ENCODE measurements at places on chromosomes 2 and 18. TPM values are rescaled to one million over a fixed set of nuclear protein-coding genes. Genes with fewer than 3 reads are reported as not detected.

HTR2B gene
- total RNA-seq = 2.6 TPM

RUFY4 gene
- not detected for total RNA-seq

OSBPL1A gene
- 46.1 TPM for total RNA-seq

MYO7B gene
- 0.37 TPM for total RNA-seq

GALNT5 gene
- total RNA-seq = 1.8 TPM
